ENCODE measurements at places on chromosomes 2 and 18.

DNA sequence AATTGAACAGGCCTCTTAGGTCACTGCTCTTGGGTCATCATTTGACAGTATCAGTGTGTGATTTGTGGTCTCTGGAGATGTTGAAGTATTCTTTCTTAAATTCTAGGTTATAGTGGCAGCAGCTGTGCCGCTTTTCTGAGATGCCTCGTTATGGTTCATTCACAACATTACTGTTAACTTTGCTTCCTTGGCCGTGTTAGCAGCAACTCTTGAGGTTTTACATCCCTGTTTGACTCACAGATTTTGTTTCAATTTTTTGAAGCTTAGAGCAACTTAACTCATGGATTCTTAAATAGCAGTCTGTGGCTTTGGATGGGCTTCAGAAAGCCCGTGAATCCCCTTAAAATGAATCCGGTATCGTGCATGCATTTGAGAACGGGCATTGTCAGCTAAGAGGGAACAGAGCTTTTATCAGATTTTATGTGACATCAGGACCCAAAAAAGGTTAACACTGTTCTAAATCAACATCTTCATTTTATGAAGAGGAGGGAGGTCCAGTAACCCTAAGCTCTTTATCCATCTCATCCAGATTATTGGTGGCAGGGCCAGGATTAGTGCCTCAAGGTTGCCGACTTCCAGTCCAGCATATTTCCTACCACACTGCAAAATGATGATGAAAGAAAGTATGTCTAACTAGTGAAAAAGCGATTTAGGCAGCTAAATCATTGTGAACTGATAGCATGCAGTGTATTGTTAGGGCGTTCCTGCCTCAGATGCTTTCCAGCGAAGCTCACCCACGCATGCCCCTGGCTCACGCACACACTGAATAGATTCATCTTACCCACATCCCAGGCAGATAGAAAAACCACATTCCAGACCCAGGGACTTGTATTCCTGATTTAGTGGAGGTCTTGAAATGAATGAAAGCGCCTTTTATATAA lies 5.1 kb downstream of the TRIB2 start:
- DNase-seq, result no peak

DNA sequence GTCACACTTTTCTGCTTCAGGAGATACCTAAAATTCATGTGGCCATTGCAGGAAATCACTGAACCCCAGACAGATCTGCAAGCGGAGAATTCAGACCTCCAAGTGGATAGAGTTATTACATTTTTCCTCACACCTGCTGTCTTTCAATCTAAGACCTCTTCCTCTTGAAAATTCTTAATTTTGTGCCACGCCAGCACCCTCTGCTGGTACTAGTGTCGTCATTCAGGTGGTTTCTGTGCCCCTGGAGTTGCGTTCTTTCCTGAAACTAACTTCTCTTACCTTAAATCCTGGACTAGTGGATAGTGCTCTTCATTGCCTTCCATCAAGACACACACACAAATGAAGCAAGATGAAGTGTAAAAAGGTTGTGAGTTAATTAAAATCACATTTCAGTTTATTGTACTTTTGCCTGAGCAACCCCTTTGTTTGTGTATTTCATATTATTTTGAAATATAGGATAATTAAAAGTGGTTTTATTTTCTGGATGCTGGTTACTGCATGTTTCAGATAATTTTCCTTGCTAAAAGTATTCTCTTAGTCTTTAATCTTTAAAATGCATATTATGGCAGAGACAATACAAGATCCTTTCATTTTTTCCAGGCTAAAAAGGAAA lies 1.6 kb upstream of the DNER start:
- no peak for DNase-seq

GRCh38 chr2:67991456-67991855 lies 71.3 kb downstream of the C1D start:
- no peak for DNase-seq

- no peak for DNase-seq
Observed at GRCh38 chr18:24231773-24232735, 93.2 kb downstream of the CABYR start.

Data from NCI-H187 treated with DMSO at 0.1 percent for 48 hours (cell line).